Stimulated activated CD4-positive, alpha-beta T cell treated with anti-CD3 and anti-CD28 coated beads, Interleukin-12 subunit alpha, Interleukin-12 subunit beta, amount 100 ng/mL, for 24 hours (primary cell): ENCODE measurements at places on chromosomes 12 and 14.

DNA sequence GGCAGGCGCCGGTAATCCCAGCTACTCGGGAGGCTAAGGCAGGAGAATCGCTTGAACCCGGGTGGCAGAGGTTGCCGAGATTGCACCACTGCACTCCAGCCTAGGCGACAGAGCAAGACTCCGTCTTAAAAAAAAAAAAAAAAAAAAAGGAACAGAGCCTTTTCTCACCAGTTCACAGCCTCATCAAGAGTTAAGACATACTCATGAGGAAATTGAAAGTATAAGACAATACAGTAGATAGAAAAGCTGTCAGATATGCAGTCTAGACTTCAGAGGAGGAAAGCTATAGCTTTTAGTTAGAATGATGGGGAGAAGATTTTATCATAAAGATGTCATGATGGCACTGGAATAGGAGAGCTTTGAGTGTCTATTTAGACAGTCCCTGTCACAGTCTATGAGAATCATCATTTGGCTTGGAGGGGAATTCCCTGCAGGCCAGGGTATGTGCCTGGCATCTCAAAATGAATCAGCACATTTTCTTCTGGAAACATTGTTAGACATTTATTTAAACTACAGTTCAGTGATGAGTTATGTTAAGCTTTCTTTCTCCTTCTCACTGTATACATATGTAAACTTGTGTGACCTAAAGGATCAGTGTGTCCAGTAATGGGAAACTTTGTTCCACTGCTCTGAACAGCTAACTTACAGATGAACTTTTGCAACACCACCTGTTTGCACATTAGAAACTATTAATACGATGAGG, 2.9 kb upstream of the RAB35 start:
- DNase-seq = peak; percentile 31

GRCh38 chr12:40622246-40622838, 69.9 kb upstream of the CNTN1 start:
- no peak for DNase-seq

DNA sequence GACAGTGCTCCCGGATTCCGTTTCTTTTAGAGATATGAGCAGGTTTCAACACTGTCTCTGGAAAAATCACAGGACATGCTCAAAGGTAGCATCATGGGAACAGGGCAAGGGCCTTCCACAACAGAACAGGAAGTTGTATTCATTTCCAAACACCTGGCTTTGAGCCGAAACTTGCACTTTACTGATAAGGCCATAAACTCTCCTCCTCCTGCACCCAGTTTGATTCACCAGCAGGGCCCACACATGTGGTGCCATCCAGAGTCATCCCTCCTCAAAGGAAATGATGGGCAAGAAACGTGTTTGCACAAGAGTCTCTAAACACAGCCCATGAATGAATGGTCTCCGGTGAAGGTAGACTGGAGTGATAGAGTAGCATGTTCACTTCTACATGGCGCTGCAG, 268.4 kb upstream of the FKBP4 start:
- DNase-seq = no peak

GRCh38 chr14:90531497-90531896, 134.7 kb downstream of the CALM1 start:
- DNase-seq = no peak

- DNase-seq = no peak
Observed at GRCh38 chr12:24222968-24223367, 273.5 kb upstream of the SOX5 start.

- DNase-seq = no peak
Observed at GRCh38 chr12:23948291-23948690, 1.2 kb downstream of the SOX5 start.

DNA sequence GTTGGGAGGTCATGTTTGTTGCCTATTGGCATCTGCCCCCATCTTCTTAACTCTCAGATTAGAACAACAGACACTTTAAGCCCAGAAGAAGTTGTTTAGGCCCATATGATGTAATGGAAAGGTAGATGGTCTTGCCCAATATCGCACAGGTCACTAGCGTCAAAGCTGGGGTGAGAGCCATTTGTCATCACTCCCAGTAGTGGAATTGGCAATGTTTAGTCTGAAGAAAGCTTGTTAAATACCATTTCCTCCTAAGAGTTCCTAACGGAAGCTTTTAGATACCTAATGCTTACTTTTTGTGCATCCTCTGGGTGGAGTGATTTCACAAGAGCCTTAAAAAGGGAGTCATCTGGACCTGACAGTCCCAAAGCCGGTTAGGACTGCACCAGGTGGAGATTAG, 125.4 kb downstream of the DACT1 start:
- no peak for DNase-seq

DNA sequence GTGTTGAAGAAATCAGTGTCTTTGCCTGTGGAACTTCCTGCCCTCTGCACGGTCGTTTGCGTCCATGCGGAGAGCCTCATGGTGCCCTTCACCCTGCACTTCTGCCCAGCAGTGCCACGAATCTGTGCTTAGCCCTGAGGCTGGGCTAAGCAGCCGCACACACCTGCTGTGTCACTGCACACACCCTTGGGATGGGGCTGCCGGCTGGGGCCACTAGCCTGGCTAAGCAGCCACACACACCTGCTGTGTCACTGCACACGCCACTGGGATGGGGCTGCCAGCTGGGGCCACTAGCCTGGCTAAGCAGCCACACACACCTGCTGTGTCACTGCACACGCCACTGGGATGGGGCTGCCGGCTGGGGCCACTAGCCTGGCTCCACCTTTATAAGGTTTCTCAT, 188.5 kb downstream of the KIF26A start:
- DNase-seq = no peak

- DNase-seq = no peak
Observed at GRCh38 chr12:122062832-122063693, 15.5 kb upstream of the MLXIP start.

DNA sequence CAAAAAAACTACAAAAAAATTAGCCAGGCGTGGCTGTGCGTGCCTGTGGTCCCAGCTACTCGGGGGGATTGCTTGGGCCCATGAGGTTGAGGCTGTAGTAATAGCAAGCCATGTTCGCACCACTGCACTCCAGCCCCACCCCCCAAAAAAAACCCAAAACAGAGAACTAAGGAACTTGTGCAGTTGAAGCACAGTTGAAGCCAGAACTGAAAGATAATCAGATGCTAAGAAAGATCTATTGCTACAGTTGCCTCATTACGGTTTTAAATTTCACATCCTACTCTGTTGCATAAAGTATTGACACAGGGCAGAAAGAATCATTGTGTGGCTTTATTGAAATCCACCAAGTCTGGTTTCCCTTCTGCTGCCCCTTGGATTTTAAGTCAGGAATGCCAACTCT, 3.8 kb downstream of the CS start:
- no peak for DNase-seq

DNA sequence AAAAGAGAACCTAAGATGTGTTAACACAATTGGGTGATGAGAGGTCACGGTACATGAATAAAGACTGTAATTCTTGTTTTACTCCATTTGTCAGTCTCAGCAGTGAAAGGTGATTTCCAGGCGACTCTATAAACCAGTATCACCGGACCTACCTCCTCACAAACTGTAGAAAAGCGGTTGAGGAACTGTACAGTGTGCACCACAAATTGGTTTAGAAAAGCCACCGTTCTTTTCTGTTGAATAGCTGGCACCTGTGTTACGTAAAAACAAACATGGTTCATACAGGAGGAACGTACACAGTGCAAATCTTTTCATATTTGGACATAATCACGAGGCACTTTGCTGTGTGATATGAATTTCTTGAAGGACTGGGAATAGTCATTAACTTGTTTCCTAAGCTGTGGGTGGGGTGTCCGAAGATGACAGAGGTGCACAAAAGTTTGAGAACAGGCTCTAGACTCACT, 663 bp downstream of the WASHC3 start:
- no peak for DNase-seq

- DNase-seq = no peak
Observed at GRCh38 chr12:19244312-19244711, 114.8 kb downstream of the PLEKHA5 start.

DNA sequence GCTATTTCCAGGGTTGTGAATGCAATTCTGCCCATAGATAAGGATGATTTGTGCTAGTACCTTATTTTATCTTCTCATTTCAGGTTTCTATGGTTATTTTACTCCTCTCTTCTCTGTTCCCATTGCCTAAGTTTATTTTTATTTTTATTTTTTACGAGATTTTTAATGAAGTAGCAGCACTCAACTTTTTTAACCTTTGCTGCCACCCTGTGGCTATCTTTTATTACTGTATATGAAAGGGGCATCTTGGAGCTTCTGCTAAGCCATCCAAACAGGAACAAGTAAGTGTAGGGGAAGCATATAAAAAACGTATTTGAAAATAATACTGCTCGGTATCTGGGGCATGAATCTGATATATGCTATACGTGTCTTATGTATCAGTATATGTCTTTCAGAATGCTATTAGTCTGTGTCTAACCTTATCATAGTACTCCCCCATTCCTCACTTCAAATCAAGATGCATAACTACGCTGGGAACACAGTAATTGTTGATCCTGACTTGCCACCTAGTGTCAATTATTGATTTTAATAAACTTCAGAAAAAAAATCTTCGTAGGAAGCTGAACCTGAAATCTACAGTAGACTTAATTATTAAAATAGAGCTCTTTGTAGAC, 60.3 kb downstream of the KLRG1 start:
- DNase-seq = no peak

DNA sequence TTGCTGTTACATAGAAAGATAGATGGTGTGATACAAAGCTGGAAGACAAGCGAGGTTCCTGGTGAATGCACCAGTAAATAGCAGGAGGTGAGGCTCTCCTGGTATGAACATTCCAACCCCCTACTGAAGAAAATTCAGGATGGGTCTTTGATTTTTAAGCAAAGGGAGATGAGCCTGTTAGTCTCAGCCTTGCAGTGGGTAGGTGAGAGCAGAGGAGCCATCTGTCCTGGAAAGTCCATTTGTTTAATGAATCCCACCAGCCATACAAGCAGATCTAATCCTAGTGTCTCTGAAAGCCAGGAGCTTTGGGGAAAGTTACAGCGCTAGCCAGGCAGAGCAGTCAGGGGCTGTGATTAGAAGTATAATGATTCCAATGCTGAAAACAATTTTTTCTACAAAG, 234.8 kb upstream of the FOXN3 start:
- DNase-seq = no peak

- DNase-seq = no peak
Observed at GRCh38 chr12:77742631-77743030, 88.1 kb upstream of the NAV3 start.

DNA sequence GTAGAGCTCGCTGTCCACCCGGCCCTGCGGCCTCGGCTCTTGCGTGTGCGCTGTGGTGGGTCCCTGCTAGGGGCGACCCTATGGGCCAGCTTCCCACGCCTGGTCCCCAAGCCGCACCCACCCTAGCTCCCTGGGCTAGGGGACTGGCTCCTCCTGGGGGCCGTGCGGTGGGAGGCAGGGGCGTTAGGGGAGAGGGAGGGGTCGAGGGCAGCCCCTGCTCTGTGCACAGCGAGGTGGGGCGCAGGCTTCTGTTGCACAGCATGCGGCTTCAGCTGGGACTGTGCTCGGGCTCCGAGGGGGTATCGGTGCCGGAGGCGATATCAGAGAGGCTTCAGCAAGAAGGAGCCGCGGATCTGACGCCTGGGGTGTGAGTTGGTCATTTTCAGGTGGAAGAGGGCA, 86.1 kb downstream of the ALG10 start:
- no peak for DNase-seq

- no peak for DNase-seq
Observed at GRCh38 chr12:27864521-27864920, 84.5 kb upstream of the MANSC4 start.

DNA sequence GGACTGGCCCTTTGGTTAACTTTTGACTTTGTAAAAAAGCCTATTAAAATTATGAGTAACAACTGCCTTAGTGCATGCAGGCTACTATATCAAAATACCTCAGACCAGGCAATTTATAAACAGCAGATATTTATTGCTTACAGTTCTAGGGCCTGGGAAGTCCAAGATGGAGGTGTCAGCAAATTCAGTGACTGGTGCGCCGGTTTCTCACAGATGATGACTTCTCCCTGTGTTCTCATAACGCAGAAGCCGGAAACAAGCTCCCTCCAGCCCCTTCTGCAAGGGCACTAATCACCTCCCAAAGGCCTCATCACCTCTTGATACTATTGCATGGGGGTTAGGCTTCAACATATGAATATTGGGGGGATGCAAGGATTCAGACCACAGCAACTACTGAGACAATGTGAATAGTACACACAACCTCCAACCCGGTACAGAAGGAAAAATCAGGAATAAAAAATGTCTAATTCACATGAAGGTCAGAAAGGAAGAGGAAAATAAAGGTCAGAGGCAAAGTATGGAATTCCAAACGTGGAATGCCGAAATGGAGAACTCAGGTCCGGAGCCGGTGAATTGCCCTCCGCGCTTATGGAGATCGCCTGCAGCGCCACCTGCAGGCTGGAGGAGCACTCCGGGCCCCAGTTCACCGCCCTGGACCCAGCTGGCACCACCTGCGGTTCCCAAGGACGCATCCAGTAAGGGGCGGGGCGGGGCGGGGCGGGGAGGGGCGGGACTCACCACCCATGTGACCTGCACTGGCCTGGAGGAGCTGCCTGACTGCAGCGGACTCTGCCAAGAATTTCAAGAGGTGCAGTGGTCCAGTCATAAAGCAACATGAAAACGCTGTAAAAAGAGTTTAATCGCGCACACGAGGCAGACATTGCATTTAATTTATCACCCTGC, 203.4 kb downstream of the KIF26A start:
- peak; percentile 22 for DNase-seq

DNA sequence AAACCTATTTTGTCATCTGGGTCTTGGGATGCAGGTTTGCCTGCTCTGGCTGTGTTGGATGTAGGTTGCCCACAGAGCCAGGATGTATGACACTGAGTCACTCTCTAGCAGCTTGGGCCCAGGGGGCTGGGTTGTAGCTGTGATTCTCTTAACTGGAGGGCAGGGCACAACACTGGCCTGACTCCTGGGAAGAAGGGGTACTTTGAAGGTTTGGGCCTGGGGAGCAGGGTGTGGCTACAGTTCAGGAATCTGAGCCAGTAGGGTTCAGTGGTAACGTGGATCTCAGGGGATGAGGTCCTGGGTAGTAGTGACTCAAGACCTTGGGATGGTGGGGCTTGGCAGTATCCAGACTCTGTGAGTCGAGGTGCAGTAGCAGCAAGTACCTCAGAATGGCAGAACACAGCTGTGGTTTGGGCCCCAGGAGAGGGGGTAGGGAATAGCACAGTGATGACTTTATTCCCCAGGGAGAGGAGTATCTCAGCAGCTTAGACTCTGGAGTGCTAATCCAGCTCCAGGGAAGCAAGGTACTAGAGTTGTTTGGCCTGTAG, 25.7 kb downstream of the TBC1D15 start:
- no peak for DNase-seq

- DNase-seq = no peak
Observed at GRCh38 chr12:127893895-127894609, 372.9 kb upstream of the TMEM132C start.
